IMR-90 (cell line): ENCODE measurements at places on chromosomes 6 and 20. TPM values are rescaled to one million over a fixed set of nuclear protein-coding genes. Genes with fewer than 3 reads are reported as not detected.

GRCh38 chr6:86723729-86724128, 213.6 kb upstream of the HTR1E start:
- no peak for DNase-seq

DNA sequence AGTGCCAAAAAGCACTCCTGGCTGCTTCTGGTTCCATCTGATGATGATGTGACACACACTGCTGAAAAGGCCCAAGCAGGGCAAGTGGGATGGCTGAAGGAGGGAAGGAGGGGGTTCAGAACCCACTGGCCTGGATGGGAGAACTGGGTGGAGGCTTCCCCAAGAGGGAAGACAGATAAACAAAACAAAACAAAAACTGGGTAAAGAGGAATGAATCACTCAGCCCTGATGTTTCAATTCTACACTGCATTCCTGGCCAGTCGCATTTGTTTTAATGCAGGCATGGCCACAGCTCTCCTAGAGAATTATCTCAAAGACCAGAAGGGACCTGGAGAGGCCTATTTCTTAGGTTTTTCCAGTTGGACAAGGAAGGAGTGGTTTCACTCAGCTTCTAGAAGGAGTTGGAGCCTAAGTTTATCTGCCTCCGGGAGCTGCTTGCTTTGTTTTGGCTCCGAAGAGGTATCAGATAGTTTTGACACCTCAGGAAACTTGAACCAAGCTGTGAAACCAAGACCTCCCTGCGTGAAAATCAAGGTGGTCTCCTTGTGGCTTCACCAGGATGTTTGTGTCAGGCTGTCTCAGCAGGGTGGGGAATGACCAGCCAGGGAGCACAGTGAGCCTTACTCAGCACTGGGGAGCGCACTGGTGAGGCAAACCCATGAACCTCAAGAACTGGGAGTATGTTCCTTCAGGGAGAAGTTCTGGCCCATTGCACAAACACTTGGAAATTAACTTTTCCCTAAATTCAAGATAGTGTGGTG, 16.1 kb downstream of the TTPAL start:
- DNase-seq, result peak; percentile 67

- DNase-seq, result no peak
Observed at GRCh38 chr6:160730911-160731310, 28.9 kb downstream of the PLG start.

DNA sequence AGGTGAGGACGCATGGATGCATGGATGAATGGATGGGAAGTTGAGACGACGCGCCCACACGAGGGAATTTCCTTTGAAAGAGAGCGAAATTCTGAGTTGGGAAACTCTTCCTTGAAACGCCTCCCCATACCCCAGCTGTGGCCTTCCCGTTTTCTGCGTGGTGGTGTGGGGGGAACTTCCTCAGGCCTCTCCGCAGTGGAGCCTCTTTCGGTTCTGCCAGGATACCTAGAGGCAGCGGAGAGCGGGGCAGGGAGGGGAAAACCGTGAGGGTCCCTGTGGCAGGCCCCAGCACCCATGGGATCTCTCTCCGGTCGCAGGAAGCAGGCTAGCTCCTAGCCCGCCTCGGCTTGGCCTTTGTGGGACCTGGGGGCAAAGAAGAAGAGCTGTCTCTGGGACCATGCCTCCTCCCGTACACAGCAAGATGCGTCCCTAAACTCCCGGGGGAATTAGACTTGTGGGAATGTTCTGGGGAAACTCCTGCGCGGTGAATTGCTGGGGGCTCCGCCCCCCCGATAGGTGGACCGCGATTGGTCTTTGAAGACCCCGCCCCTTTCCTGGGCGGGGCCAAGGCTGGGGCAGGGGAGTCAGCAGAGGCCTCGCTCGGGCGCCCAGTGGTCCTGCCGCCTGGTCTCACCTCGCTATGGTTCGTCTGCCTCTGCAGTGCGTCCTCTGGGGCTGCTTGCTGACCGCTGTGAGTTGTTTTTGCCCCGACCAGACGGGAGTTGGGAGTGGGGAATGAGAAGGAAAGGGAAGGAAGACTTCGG, at the start of gene CD40:
Gene CD40 (plus strand): TSS at position 611 of the 764 bp plus-strand sequence. CDS start 30 bp downstream, at position 641.
- DNase-seq, result peak; percentile 23

GRCh38 chr6:143288923-143289322, 161.6 kb downstream of the ADAT2 start:
- DNase-seq, result no peak

DNA sequence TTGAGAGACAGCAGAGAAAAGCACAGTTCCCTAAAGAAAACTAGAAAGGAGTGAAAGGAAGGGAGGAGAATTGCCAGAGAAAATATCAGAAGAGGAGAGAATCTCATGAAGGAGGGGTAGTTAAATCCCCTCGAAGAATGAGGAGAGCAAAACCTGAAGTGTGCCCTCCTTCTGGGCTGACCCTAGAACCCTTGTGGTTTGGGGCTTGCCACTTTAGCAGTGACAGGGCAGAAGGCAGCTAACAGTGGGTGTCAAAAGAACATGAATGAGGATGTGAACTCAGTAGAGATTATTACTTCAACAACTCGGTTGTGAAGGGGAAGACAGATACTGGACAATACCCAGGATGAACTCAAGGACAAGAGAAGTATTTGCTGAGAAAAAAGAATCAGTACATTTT, 73.6 kb downstream of the RALGAPA2 start:
- DNase-seq, result no peak

- peak; percentile 94 for DNase-seq
Observed at GRCh38 chr6:166553563-166554271, 32.8 kb downstream of the RAMACL start.

DNA sequence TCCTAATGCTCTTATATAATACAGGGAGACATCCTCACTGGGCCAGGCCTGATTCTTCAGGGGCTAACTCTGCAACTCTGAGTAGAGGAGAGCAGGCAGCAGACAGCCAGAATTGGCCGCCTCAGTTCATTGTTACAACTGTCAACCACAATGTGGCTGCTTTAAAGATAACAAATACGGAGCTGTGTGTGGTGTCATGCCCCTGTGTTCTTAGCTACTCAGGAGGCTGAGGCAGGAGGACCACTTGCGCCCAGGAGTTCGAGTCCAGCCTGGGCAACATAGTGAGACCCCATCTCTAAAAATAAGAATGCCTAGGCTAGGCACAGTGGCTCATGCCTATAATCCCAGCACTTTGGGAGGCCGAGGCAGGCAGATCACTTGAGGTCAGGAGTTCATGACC, 34.3 kb downstream of the CEP250 start:
- no peak for DNase-seq

- DNase-seq, result no peak
Observed at GRCh38 chr20:49480236-49480635, 2.2 kb downstream of the KCNB1 start.

- no peak for DNase-seq
Observed at GRCh38 chr6:107607116-107607515, 117.2 kb downstream of the SOBP start.

GRCh38 chr6:75818098-75818855, 69.2 kb downstream of the MYO6 start:
- peak; percentile 56 for DNase-seq

DNA sequence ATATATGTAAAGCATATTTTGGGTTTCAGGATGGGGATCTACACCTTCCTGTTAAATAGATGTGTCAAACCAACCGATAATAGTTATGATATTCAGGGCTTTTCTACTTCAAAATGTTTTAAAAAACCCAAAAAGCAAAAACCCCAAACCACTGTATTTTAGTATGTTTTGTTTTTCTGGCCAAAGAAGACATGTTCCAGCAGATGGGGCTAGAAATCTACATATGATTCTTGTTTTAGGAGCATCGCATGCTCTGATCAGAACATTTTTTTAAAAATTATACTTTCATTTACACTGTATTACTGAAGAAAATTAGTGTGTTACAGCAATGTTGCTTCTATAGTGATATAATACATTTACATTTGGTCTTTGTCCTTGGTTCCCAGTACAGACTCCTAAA, 11.0 kb downstream of the RMND1 start:
- peak; percentile 50 for DNase-seq

DNA sequence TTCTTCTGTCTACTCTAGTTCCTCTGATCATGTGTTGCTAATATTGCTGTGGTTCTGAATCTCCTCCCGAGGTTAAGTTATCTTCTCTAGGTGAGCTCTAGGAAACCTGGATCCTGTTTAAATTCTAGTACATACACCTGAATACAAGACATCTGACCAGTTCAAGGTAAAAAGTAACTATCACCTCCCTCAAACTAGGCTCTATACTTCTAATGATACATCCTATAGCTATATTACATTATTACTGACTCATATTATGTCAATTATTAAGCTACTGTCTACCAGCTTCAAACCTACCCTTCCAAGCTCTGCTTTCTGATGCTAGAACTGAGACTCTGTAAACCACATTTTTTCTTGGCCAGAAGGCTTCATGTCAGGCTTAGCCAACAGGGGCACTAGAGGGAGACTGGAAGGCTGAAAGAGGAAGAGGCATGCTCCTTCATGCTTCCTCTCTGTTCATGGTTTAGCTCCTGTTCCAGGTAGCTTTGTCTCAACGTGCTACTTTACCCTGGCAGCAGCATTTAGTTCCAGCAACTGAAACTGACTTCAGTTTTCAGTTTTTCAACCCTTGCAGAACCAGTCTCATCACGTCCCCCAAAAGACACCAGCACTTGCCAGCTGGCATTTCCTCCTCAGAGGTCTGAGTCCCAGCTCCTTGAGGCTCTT, 148.4 kb upstream of the TOP1 start:
- DNase-seq, result no peak

GRCh38 chr6:157711060-157711459, 112.0 kb upstream of the SNX9 start:
- no peak for DNase-seq

DNA sequence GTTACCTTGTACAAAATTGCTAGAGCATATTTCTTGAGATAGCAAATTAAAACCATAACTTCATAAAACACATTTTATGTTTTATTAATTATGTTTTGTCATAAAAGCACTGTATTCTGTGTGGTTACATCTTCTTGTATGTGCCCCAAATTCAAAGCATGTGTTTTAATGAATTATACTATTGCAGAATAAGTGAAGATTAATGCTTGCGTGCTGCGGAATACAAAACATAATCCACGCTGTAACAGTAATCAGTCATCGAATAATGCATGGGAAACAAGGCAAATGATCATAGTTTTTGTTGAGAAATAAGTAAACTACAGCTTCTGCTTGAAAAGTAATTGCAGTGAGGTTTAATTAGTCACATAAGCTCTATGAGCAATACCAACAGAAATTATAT, 459.2 kb upstream of the SOX4 start:
- no peak for DNase-seq

DNA sequence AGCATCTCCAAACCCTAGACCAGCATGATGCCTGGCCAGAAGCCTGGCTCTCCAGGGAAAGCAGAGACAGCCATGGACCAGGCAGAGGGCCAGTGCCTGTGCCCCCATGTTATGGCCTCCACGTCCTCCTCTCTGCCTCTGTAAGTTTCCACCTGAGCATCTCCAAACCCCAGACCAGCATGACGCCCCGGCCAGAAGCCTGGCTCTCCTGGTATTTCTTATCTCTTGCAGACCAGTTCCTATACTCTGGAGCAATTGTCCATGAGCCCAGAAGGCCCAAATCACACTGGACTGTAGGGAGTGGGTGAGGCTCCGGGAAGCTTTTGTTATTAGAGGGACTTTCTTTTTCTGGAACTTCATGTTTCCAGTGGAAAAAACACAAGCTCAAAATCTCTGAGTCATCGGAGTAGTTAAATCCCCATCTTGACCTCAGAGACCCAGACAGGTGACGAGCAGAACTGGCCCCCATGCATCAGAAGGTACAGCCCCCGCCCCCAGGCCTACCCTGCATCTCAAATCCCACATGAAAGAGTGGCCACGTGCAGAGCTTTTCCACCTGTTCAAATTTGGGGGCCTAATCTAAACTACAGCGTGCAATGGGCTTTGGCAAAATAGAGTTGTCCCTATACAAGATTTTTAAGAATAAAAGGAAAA, 110.2 kb upstream of the FOXQ1 start:
- DNase-seq, result no peak

GRCh38 chr6:163986313-163986712, 571.8 kb downstream of the QKI start:
- DNase-seq, result peak; percentile 30

- no peak for DNase-seq
Observed at GRCh38 chr20:4300921-4301320, 285.6 kb upstream of the RNF24 start.

DNA sequence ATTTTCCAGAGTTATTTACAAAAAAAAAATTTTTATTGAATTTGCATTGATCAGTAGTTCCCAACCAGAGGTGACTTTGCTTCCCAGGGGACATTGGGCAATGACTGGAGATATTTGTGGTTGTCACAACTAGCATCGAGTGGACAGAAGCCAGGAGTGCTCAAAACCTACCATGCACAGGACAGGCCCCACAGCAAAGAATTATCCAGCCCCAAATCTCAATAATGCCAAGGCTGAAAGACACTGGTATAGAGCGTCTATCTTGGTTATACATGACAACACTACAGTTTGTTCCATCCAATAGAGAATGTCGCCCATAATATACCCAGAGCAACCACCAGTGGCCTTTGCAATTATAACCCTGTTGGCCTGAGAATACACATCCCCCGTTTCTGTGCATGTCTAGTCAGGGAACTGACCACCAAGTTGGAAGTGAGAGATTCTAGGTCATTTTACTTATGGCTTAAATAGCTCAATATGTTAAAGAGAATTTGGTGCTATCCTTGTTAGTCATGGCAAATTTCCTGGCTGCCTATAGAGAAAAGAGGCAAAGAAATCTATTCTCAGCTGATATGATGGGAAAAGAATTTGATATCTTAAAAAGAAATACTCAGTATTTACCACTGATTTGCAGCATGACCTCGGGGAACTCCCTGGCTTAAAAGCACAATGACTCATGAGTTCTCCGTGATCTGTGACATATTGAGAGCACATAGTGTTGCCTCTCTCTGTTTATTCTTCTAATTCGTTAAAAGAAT, 76.0 kb upstream of the ADTRP start:
- peak; percentile 89 for DNase-seq

- no peak for DNase-seq
Observed at GRCh38 chr6:161583584-161583983, 309.7 kb upstream of the AGPAT4 start.

GRCh38 chr20:34310481-34311117, 7.4 kb upstream of the AHCY start:
- DNase-seq, result no peak

- no peak for DNase-seq
Observed at GRCh38 chr6:34484899-34485298, 19.0 kb downstream of the PACSIN1 start.

DNA sequence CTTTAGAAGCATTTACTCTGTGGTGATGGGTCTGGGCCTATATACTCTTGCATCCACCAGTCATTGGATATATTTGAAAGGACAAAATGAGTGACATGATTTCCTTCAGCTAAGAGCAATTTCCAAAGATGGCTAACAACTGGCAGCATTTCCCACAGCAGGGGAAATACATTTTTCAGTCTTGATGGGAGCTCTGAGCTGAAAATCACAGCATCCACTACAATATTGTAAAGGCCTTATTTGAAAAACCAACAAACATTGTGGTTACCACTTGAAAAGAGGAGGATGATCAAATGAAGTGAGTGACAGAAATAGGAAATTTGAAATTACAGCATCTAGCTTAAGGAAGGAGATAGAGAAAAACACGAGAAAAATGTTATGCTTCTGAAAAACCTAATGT, 705.0 kb upstream of the EPHA7 start:
- no peak for DNase-seq

FOXS1 gene
- polyA plus RNA-seq, result not detected in 2 replicates

RBPJL gene
- not detected in 2 replicates for polyA plus RNA-seq

HSP90AB1 gene
- 771 and 887 TPM in 2 replicates for polyA plus RNA-seq

NHLRC1 gene
- 1.0 and 1.1 TPM in 2 replicates for polyA plus RNA-seq

OSTM1 gene
- 8.0 and 10.4 TPM in 2 replicates for polyA plus RNA-seq

BPIFA2 gene
- not detected in 2 replicates for polyA plus RNA-seq

POM121L2 gene
- polyA plus RNA-seq, result not detected in 2 replicates

SCRT2 gene
- polyA plus RNA-seq, result not detected in 2 replicates

EGFL8 gene
- 4.7 and 5.7 TPM in 2 replicates for polyA plus RNA-seq
